Activated CD4-positive, alpha-beta T cell treated with anti-CD3 and anti-CD28 coated beads for 24 hours (primary cell): ENCODE measurements at places on chromosomes 13 and 19.

- no peak for DNase-seq
Observed at GRCh38 chr13:20264271-20265018, 32.3 kb upstream of the GJB6 start.

DNA sequence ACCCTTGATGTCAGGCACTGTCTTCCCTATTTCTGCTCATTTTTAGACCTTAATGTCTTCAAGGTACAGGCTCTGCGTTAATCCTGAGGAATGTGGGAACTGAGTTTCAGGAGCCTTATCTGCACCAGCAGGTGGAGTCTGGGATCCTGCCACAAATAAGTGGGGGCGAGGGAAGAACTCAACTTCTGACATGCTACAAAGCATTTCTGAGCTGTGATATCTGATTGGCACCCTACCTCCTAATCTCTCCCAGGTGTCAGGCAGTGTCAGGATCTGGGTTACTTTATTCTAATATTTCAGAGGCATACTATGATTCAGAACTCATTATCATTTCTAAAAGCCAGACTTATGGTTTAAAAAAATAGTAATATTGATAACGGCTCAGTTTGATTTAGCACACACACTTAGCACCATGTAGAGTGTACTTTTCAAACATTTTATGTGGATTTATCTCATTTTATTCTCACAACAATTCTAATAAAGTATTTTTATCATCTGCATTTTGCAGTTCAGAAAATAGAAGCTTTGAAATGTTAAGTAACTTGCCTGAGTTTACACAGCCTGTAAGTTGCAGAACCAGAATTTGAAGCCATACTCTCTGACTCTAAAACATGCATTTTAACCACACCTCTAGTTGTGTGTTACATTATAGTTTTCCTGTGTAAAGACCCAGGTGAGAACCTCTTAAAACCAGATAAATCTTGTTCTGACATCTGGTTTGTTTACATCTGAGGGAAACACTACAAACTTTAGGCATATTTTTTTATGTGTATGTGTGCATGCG is 358.6 kb downstream of the TDRD3 start:
- no peak for DNase-seq

DNA sequence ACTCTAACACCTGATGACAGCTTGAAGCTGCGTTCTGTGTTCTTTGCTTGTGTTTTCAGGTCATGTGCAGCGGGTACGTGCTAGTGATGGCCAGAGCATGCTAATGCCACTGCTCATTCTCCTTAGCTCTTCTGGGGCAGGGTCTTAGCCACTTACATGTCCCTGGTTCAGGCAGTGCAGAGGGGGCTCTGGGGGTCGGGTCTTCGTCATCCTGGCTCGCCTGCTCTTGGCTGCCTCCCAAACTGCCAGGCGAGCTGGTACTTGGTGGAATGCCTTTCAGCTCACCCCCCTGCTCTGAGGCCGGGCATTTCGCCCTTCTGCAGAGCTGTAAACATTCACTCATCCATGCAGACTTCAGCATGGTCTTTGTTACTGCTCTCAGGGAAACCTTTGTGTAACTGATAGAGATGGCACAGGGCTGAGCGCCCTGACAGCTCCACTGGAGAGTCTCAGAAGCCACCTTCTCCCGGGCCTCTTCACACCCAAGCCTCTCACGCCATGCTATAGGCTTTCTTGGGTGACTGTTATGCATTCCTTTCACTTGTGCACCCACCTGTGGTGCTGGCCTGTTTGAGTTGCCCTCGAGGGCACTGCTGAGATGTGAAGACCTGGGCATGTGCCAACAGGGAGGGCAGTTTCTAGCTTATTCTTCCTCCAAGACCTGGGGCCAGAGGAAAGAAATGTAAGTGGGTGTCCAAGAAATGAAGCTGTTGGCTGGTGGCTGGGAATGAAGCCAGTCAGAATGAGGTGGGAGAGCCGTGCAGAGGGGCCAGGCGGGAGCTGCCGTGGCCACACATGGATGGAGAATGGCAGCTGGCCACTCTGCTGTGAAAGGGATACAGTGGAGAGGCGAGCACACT is 24.4 kb downstream of the FAM124A start:
- no peak for DNase-seq

DNA sequence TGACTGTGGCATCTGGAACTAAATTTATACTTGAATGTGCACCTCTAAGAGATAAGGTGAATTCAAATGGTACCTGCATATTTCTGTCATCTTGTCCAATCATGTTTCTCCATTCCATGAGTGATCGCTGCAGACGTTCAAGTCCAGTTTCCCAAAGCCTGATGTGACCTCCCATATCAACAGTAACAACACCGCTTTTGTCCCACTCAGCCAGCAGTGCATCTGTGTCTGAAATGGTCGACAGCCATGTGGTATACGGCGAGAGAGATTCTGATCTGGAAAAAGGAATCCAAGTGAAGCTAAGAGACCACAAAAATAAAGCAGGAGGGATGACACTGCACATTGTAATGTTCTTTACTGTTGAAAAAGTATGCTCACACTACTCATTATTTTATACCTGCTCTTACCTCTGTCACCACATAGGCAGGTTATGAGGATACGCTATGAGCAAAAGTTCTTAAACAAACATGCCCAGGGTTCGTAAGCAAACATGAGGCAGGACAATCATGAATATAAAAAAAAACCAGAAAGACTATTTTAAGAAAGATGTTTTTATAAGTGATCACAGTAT is 213.6 kb downstream of the RGCC start:
- DNase-seq: no peak

GRCh38 chr19:16541526-16542044 is 652 bp downstream of the CHERP start:
- DNase-seq: no peak

DNA sequence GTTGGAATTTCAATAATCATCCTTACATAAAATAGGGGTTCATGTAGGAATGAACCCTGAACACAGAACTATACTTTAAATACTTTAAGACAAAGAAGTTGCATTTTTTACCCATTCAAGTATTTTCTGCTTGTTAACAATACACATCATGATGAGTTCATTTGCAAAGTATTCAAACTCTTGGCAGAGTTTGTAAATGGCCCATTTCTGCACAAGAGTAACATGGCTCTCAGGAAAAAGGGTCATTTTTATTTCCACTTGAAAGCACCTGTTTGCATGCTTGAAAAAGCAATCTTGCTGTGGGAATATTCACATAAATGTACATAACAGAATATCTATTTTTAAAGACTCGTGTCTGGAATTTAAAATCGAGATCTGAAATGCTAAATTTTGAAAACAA is 18.1 kb downstream of the ESD start:
- DNase-seq: no peak
